T-helper 2 cell (primary cell): ENCODE measurements at places on chromosomes 2 and 18.

- peak; percentile 1 for DNase-seq
These were observed 64.0 kb downstream of the NXPH2 start for GRCh38 chr2:138716183-138716582.

- no peak for DNase-seq
These were observed 377.4 kb upstream of the DSEL start for GRCh38 chr18:67893916-67894315.

DNA sequence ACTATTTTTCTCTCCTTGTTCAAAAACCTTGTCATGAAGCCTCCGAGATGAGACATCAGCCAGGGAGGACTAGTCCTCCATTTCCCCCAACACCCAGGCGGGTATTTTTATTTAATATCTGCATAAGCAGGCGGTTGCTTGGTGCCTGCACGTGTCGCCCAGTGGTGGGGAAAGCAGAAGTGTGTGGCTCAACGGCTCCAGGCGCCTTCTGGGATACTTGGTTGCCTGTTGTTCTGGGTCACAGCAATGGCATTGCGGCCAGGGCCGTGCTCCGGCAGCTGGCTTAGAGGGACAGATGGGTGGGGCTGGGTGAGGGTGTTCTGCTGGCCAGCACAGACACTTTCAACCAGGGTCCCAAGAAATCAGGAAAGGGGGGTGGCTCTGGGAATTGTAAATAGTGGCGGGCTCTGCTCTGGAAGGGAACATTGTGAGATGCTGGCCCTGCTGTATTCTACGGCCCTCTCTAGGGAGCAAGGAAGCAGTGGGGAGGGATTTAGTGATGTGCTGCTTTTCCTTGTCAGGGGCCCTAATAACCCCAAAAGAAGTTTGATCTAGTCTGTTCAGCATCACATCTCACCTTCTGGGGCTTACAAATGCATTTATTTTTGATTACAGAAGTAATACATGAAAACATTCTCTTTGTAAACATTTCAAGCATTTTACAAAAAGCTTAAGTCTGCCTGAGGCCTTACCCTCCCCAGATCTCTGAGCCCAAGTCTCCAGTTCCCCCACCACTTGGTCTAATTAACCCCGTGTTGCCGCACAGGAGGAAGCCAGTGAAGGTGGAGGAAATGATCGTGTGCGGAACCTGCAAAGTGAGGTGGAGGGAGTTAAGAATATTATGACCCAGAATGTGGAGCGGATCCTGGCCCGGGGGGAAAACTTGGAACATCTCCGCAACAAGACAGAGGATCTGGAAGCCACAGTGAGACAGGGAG lies 1.1 kb downstream of the VAMP8 start:
- DNase-seq = no peak

DNA sequence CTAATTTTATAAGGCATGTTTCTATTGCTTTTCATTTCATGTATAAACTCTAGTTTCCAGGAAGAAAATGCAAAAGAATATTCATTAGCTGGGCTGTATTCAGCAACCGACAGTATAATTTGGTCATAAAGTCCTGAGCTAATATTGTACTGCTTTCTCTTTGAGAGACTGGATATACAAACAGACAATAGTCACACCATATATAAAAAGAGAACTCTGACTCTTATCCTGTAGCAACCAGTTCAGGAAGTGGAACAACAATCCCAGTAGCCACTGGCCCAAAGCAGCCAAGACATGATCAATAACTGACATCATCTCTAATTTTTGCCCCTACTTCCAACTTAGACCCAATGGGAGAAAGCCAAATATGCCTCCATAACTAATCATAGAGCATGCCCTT lies 160.8 kb downstream of the FSIP2 start:
- DNase-seq = no peak

- no peak for DNase-seq
These were observed 12.8 kb upstream of the HMSD start for GRCh38 chr18:63936156-63936931.

- no peak for DNase-seq
These were observed 92.8 kb upstream of the BARD1 start for GRCh38 chr2:214902286-214902685.

DNA sequence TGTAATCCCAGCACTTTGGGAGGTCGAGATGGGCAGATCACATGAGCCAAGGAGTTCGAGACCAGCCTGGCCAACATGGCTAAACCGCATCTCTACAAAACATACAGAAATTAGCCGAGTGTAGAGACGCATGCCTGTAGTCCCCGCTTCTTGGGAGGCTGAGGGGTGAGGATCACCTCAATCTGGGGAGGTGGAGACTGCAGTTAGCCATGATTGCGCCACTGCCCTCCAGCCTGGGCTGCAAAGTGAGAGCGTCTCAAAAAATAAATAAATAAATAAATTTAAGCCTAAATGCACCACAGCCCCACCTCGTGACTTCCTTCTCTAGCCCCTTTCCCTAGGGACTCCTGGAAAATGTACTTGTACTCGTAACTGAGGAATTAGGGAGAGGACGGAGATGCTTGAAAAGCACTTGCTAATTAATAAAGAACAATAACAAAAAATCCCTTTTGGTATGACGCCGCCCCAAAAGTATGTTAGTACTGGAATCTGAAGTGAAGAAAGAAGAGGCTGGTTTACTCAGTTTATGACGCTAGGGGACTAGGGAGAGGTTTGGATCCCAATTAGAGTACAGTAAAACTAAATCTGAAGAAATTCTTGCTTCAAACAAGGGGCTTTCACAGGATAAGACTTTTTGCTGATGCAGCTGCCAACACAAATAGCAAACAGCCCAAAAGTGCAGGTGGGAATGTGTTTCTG lies 887 bp upstream of the ZNF396 start:
- DNase-seq = no peak

DNA sequence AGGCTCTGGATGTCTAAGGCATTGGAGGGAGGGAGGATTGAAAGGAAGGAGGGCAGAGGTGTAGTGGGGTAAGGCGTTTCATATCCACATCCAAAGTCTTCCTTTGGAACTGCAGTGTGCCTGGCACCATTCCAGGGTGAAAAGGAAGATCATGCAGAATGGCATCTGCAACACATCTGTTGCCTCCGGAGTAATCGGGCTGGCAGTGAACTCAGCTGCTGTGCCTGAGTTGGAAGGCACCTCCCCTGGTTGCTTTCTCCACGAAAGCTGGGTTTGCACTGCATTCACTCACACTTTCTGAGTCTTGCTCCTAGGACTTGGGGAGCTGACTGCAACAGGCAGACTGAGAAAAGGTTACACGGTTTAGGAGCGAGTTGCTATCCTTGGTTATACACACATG lies 30.3 kb upstream of the SEC11C start:
- no peak for DNase-seq

GRCh38 chr2:233976087-233976486 lies 58.9 kb downstream of the TRPM8 start:
- DNase-seq = no peak

GRCh38 chr18:36697905-36698304 lies 130.9 kb downstream of the TPGS2 start:
- DNase-seq = no peak

- DNase-seq = no peak
These were observed 2.2 kb upstream of the MAPRE2 start for GRCh38 chr18:35038881-35039491.

- DNase-seq = no peak
These were observed 51.2 kb downstream of the CLASP1 start for GRCh38 chr2:121598087-121598486.

DNA sequence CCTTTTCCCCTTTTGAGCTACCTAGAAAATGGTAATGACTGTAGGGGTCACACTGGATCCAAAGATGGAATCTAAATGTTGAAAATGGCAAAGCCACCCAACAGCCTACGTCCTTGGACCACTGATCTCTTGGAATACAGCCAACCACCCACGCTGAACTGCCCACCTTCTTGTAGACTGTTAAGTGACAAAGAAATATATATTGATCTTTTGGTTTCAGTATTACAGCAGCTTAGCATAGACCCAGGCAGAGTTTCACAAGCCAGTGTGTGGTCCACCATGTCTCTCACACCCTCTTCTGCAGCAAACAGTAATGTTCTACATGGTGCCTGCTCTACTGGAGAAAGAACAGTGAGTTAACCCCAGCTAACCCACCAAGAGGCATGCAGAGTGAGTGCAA lies 20.2 kb downstream of the CACNB4 start:
- no peak for DNase-seq

GRCh38 chr2:158182676-158183295 lies 81.1 kb downstream of the UPP2 start:
- no peak for DNase-seq

DNA sequence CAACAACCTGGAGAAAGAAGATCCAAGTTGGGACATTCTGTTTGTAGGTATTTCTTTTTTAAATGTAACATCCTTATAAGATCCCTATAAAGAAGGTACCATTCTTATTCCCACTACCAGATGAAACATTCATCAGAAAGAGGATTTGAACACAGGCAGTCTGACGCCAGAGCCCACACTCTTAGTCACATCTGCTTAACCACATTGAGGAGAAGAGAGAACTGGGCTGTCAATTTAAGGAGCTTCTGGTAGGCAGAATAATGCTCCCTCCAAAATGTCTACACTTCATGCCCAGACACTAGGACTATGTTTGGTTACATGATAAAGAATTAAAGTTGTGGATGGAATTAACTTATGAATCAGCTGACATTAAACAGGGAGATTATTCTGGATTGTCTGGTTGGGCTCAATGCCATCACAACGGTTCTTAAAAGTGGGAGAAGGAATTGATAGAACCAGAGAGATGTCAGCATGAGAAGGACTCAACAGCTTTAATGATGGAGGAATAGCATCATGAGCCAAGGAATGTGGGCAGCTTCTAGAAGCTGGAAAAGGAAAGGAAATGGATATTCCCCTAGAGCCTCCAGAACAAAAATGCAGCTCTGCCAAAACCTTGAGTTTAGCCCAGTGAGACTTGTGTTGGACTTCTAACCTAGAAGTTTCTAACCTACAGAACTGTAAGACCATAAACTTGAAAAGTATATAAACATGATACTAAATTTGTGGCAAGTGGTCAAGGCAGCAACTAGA lies 82.2 kb downstream of the KLF7 start:
- no peak for DNase-seq

- no peak for DNase-seq
These were observed 43.3 kb downstream of the LRRFIP1 start for GRCh38 chr2:237670641-237671040.

GRCh38 chr2:40095000-40095399 lies 315.9 kb upstream of the THUMPD2 start:
- no peak for DNase-seq

GRCh38 chr2:206721256-206721920 lies 3.2 kb upstream of the DYTN start:
- DNase-seq = no peak

GRCh38 chr2:108813732-108814131 lies 27.2 kb downstream of the CCDC138 start:
- DNase-seq = no peak

DNA sequence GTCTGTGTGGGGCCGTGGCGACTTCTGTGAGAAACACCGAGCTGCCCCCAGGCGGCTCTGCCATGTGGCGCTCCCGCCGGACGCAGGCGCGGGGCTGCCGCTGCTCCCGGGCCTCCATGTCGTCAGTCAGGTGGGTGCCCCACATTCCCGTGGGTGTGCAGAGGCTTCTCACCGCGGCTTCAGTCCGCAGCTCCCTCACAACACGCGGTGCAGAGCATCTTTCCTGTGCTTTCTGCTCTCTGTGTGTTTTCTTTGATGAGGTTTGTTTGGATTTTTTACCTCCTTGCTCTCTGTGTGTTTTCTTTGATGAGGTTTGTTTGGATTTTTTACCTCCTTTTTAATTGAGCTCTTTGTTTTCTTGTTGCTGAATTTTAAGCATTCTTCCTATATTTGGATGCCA lies 13.0 kb downstream of the AQP12A start:
- peak; percentile 15 for DNase-seq

DNA sequence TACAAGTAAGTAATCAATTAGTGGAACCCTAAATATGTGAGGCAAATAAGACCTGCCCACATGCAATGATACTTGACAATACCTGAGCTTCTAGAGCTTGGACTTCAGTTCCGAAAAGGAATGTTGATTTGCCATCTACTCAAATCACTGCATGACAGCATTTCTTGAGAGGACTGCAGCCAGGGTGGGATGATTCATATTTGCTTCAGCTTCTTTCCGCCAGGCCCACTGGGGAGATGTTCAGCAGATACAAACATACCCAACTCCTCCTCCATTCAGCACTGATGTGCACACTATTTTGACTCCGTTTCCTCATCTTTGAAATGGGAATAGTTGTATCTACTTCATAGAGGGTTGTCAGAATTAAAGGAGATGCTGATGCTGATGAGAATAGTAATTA lies 28.8 kb upstream of the TMEM177 start:
- DNase-seq = no peak

GRCh38 chr18:11004294-11004693 lies 145.1 kb downstream of the PIEZO2 start:
- no peak for DNase-seq

DNA sequence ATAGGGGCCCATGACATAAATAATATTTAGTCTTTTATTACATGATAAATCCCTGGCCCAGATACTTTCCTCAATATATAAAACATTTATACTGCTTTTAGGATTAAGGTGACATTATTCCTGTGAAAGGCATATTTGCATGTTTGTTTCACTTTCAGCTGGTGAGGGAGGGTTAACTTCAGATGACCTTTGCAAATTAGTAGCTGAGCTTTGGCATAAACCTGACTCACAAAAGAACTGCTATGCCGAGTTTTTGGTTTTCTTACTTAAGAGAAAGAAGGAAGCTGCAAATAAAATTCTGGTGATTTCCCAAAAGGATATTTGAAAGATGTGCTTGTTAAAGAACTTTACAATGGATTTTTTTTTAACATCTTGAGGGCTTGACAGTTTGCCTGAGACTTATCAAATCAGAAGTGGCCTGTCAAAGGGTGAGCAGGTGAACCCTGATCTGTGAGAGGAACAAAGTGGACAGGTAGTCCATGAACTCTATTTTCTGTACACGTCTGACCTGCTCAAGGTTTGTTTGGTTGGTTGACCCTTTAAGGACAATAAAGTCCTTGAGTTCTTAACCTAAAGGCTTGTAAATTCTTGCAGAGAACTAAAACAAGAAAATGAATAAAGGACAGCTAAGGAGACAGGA lies 93.5 kb downstream of the FAM124B start:
- no peak for DNase-seq

DNA sequence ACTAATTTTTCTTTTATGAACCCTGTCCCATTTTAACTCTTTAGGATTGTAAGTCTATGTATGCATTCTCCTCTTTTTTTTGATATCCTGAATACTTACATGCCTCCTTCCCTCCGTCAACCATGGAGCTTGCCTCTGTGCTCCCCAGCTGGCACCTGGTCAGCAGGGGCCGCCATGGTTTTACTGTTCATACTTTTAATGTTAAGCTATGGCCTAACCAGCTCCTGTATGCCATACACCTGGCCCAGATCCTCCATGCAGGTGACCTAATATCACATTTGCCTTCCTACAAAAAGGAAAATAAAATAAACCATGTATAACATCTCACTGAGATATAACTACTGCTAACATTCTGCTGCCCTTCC lies 283.1 kb upstream of the TRIB2 start:
- DNase-seq = no peak

- no peak for DNase-seq
These were observed 633 bp downstream of the KIAA1328 start for GRCh38 chr18:36829362-36830157.

GRCh38 chr2:3533836-3534235 lies 14.5 kb upstream of the ADI1 start:
- no peak for DNase-seq
